ENCODE measurements at places on chromosomes 3 and 15.

DNA sequence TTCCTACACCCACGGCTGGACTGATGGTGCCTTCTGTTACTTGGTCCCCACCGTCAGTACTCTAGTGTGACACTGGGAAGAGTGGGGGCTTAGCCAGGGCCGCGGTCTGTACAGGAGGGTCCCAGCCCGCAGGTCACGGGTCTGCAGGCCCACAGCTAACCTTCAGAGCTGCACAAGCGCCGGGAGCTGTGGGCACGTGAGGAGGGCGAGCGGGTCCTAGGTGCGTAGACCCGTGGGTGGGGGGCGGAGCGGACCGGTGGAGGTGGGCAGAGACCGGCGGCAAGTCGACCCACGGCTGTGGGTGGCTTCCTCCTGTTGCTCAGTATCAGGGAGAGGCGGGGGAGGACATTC, 1.2 kb downstream of the TNFAIP8L3 start:
- no peaks in the 10 kb centered on the region for H3K36me3 ChIP-seq
- DNase-seq = no peak
- no peaks in the 10 kb centered on the region for H3K27me3 ChIP-seq
- H3K27ac ChIP-seq = peak overlapping the region; percentile 84
- peak overlapping the region; percentile 84 for H3K4me3 ChIP-seq
- H3K4me1 ChIP-seq = peaks cover 18% of the 10 kb centered on the region

- H3K36me3 ChIP-seq = no peaks in the 10 kb centered on the region
- no peak for DNase-seq
- H3K27ac ChIP-seq = peak overlapping the region; percentile 77
- H3K4me1 ChIP-seq = peaks cover 98% of the 10 kb centered on the region
These were observed 19.2 kb downstream of the KLF13 start for GRCh38 chr15:31345606-31346366.

GRCh38 chr3:81955878-81956277, 194.4 kb upstream of the GBE1 start:
- no peak for DNase-seq
- no peaks in the 10 kb centered on the region for H3K27me3 ChIP-seq
- H3K4me3 ChIP-seq = no peak overlapping the region
- no peaks in the 10 kb centered on the region for H3K4me1 ChIP-seq
- H3K27ac ChIP-seq = no peak overlapping the region

GRCh38 chr3:25171118-25171807, 256.8 kb upstream of the RARB start:
- H3K27ac ChIP-seq = no peak overlapping the region
- DNase-seq = no peak
- H3K4me3 ChIP-seq = no peak overlapping the region
- H3K4me1 ChIP-seq = no peaks in the 10 kb centered on the region

GRCh38 chr15:85362436-85363081, 17.8 kb upstream of the AKAP13 start:
- H3K27me3 ChIP-seq = no peaks in the 10 kb centered on the region
- no peak for DNase-seq
- no peaks in the 10 kb centered on the region for H3K36me3 ChIP-seq
- no peak overlapping the region for H3K4me3 ChIP-seq

- no peaks in the 10 kb centered on the region for H3K36me3 ChIP-seq
- H3K27ac ChIP-seq = no peak overlapping the region
- no peaks in the 10 kb centered on the region for H3K27me3 ChIP-seq
- no peak overlapping the region for H3K4me3 ChIP-seq
- DNase-seq = no peak
- H3K4me1 ChIP-seq = no peaks in the 10 kb centered on the region
These were observed 15.4 kb upstream of the COMMD2 start for GRCh38 chr3:149767720-149768119.

GRCh38 chr3:187370051-187370450, 1.9 kb downstream of the RTP4 start:
- H3K4me1 ChIP-seq = peaks cover 6% of the 10 kb centered on the region
- no peaks in the 10 kb centered on the region for H3K27me3 ChIP-seq
- H3K36me3 ChIP-seq = no peaks in the 10 kb centered on the region
- no peak for DNase-seq
- H3K27ac ChIP-seq = no peak overlapping the region
- no peak overlapping the region for H3K4me3 ChIP-seq

DNA sequence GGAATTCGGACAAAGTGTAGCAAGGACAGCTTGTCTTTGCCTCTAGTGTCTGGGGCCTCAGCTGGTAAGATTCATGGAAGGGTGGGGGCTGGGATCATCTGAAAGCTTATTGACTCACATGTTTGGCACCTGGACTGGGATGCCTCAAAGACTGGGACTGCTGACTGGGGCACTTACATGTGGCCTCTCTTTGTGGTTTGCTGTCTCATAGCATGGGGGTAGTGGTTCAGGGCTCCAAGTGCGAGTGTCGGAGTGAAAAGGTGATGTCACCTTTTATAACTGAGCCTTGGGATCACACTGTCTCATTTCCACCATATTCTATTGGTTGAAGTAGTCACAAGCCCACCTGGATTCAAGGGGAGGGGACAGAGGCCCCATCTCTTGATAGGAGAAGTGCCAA, 6.8 kb downstream of the MFSD1 start:
- H3K4me3 ChIP-seq = no peak overlapping the region
- no peaks in the 10 kb centered on the region for H3K27me3 ChIP-seq

GRCh38 chr3:134344560-134344959, 29.7 kb downstream of the AMOTL2 start:
- H3K36me3 ChIP-seq = no peaks in the 10 kb centered on the region
- H3K27ac ChIP-seq = no peak overlapping the region
- peaks cover 20% of the 10 kb centered on the region for H3K4me1 ChIP-seq
- no peak for DNase-seq
- no peaks in the 10 kb centered on the region for H3K27me3 ChIP-seq
- no peak overlapping the region for H3K4me3 ChIP-seq

DNA sequence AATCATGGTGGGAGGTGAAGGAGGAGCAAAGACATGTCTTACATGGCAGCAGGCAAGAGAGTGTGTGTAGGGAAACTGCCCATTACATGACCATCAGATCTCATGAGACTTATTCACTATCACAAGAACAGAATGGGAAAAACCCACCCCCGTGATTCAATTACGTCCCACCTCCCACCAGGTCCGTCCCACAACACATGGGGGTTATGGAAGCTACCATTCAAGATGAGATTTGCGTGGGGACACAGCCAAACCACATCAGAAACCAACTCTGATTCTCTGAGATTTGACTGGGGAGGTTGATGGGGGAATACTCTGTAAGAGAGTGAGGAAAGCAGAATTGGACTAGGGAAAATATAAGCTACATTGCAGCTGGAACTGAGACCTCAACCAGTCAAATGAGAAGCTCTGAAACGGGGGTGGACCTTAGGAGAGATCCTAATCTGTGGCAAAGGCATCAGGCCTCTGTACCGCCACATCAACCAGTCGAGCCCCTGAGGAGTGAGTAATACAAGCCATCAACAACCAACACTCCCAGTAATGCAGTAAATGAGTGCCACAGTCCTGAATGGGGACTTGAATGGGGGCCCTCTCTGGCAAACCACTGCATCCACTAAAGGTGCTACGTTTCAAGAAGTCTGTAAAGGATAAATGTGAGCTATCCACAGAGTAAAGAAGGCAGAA, 207.9 kb upstream of the GADL1 start:
- H3K4me3 ChIP-seq = no peak overlapping the region
- no peak overlapping the region for H3K27ac ChIP-seq
- H3K27me3 ChIP-seq = no peaks in the 10 kb centered on the region
- no peaks in the 10 kb centered on the region for H3K36me3 ChIP-seq
- no peak for DNase-seq

- no peaks in the 10 kb centered on the region for H3K36me3 ChIP-seq
- H3K27me3 ChIP-seq = no peaks in the 10 kb centered on the region
- H3K4me3 ChIP-seq = peak overlapping the region; percentile 75
- no peaks in the 10 kb centered on the region for H3K4me1 ChIP-seq
- no peak for DNase-seq
- peak overlapping the region; percentile 97 for H3K27ac ChIP-seq
These were observed 810 bp downstream of the PTPRG start for GRCh38 chr3:61562042-61562720.

GRCh38 chr15:98738689-98739401, 90.5 kb downstream of the IGF1R start:
- H3K27me3 ChIP-seq = no peaks in the 10 kb centered on the region
- H3K27ac ChIP-seq = no peak overlapping the region
- no peaks in the 10 kb centered on the region for H3K36me3 ChIP-seq
- DNase-seq = no peak
- H3K4me3 ChIP-seq = no peak overlapping the region

- peaks cover 7% of the 10 kb centered on the region for H3K4me1 ChIP-seq
- H3K4me3 ChIP-seq = peak within 1 kb of the TSS; percentile 35
- no peak for DNase-seq
- H3K27me3 ChIP-seq = peaks cover 12% of the 10 kb centered on the region
- H3K27ac ChIP-seq = no peak within 1 kb of the TSS
- H3K36me3 ChIP-seq = no peaks in the 10 kb centered on the region
These were observed at the start of gene PEX5L for GRCh38 chr3:180036671-180037455. Gene PEX5L, minus strand, starts transcription at chr3:180036937. Its CDS starts 338 bp downstream, at chr3:180036599.

DNA sequence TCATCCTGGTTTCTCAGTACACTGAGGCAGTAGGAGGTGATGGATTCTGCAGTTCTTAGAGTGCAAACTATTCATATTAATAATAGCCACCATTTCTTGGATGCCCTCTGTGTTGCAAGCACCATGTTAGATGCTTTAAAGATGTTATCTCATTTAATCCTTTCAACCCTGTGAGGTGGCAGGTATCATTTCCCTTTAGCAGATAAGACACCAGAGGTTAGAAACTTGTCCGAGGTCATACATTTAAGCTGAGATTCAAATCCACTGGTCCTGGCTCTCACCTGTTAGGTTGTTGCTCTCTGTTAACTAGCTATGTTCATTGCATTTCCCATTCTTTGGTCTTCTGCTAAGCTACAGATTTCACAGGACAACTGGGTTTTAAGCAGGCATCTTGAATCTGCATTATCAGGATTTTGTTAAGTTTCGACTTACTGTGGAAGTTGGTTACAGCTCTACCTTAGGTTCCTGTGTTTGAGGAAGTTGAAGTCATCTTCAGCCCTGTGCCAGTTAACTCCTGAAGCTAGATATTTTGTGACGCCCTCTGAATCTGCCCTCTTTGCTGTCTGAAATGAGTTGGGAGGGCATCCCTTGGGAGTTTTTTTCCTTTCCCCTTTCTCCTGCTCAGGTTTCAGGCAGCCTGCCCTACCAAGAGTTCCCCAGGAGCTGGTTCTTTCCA, 6.4 kb downstream of the PDE8A start:
- no peak for DNase-seq
- no peaks in the 10 kb centered on the region for H3K27me3 ChIP-seq
- no peak overlapping the region for H3K4me3 ChIP-seq
- no peak overlapping the region for H3K27ac ChIP-seq

DNA sequence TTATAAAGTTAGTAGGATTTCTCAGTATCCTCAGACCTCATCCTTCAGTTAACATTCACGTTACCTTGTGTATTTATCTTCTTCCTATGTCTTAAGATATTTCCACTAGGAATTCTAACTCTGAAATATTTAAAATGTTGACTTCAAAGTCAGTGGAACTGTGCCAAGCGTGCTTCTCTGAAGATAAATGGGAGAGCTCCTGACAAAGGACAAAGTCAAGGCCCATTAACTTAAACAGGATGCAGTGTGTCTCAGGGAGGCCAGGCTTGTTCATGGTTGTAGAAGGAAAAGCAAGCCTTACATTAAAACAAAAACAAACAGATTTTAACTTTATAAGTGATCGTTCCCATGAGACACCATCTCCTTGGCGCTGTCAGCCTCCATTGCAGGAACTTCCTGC, 41.5 kb downstream of the ABHD17C start:
- no peaks in the 10 kb centered on the region for H3K4me1 ChIP-seq
- no peak overlapping the region for H3K27ac ChIP-seq
- no peak for DNase-seq
- H3K36me3 ChIP-seq = no peaks in the 10 kb centered on the region
- no peaks in the 10 kb centered on the region for H3K27me3 ChIP-seq

GRCh38 chr3:23659274-23659673, 146.5 kb upstream of the UBE2E1 start:
- H3K27ac ChIP-seq = no peak overlapping the region
- no peaks in the 10 kb centered on the region for H3K27me3 ChIP-seq
- H3K36me3 ChIP-seq = no peaks in the 10 kb centered on the region

DNA sequence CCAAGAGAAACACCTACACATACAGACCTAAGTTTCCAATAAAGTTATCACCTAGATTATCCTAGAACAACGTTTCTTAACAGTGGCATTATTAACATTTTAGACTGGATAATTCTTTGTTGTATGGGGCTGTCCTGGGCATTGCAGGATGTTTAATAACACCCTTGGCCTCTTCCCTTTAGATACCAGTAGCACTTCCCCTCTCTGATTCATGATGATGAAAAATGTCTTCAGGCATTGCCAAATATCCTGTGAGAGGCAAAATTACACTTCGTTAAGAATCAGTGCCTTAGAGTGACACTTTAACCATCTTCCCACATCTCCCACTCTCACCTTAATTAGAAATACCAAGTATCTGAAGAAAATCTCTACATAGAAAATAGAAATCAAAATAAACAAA, 352.6 kb downstream of the CGGBP1 start:
- DNase-seq = no peak
- H3K4me1 ChIP-seq = no peaks in the 10 kb centered on the region
- no peaks in the 10 kb centered on the region for H3K36me3 ChIP-seq

DNA sequence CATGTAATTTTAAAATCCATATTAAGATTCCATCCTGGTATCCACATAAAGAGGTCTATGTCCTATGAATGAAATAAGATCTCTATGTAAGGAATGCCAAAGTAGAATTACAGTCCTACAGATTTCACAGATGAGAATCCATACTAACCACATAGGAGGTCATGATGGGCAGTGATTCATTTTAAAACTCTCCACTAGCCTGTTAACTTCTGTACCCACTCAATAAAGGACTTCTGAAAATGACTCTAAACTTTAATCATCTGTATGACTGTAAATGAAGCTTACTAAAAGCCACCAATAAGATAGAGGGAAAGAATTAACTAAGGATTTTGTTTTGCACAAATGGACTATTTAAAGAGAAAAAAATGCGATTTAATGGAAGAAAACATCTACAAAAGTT, 28.7 kb downstream of the MORC1 start:
- H3K36me3 ChIP-seq = no peaks in the 10 kb centered on the region
- DNase-seq = no peak
- no peaks in the 10 kb centered on the region for H3K27me3 ChIP-seq
- H3K4me1 ChIP-seq = no peaks in the 10 kb centered on the region
- H3K4me3 ChIP-seq = no peak overlapping the region

GRCh38 chr15:25725758-25726157, 137.4 kb downstream of the ATP10A start:
- peaks cover 31% of the 10 kb centered on the region for H3K36me3 ChIP-seq
- H3K27ac ChIP-seq = no peak overlapping the region
- no peak overlapping the region for H3K4me3 ChIP-seq
- no peaks in the 10 kb centered on the region for H3K27me3 ChIP-seq
- DNase-seq = no peak
